ENCODE measurements at places on chromosomes 1 and 21.

- peak; percentile 22 for DNase-seq
Observed at GRCh38 chr1:99264201-99265021, at the start of gene PLPPR4. Gene PLPPR4 (plus strand): TSS chr1:99264492. CDS start chr1:99264594, 102 bp downstream.

GRCh38 chr1:111976842-111977241, 12.6 kb downstream of the KCND3 start:
- no peak for DNase-seq

GRCh38 chr1:115492019-115492595, 149.7 kb upstream of the VANGL1 start:
- no peak for DNase-seq

DNA sequence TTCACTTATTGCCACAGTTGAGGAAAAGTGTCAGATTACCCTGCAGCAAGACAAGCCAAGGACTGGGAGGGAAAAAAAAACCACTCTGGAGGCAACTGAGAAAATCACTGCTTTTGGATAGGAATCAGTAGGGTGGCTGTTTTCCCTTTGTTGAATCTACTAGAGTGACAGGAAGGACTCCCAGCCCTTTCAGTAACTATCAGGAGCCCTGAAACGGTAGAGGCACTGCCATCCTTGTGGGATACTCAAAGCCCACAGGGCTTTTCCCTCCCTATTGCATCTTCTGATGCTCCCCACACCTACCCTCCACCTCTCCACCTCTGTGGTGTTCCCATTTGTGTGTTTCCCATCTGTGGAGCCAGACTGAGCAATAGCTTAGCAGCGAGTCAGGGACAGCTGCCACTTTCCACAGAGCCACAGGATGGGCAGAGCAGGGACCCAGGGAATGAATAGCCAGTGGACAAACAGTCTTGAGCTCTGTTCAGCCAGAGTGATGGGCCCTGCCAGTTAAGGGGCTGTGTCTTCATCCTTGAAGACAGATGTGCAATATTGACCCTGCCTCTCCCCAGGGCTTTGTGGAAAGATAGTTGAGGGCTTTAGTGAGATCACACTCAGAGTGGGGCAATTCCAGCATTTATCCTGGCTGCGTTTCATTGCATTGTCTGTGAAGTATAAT, 13.9 kb downstream of the UBIAD1 start:
- no peak for DNase-seq

DNA sequence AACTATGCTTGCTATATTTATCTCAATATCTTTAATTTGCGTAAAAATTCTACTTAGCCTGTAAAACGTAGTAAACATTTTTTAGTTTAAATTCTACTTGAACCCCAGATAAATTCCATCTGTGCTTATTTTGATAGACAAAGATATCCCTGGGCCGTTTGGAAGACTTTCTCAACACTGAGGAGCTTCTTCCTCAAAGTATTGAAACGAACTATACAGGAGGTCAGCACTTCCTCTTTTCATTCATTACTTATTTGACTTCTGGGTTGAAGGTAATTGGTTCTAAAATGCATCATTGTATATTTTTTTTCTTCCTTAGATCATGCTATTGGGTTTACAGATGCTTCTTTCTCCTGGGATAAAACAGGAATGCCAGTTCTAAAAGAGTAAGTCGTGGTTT, 74.7 kb downstream of the HSPA13 start:
- no peak for DNase-seq

- DNase-seq, result no peak
Observed at GRCh38 chr21:14985306-14985705, 79.5 kb downstream of the NRIP1 start.

GRCh38 chr1:27099587-27100334, 55.2 kb downstream of the SLC9A1 start:
- no peak for DNase-seq

GRCh38 chr1:26097696-26098095, 13.9 kb upstream of the PDIK1L start:
- DNase-seq, result no peak

DNA sequence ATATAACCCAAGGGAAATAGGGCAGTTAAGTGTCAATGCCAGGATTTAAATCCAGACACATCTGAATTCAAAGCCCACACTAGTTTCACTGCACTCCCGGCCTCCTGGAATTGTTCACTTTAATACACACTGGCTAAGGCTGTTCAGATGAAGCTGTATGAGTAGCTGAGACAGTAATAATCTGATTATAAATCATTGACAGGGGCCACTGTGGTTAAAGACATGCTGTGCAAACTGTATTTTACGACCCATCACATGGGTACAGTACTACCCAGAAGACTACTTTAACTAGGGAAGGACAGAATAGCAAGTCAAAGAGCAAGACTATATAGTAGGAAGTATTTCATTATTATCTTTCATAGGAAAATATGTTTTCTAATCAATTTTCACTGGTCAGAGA, 16.1 kb upstream of the NTNG1 start:
- DNase-seq, result no peak

GRCh38 chr1:110770832-110771231, 96.1 kb upstream of the KCNA3 start:
- no peak for DNase-seq
